ENCODE measurements at places on chromosomes 7 and 10.

- no peak for DNase-seq
Observed at GRCh38 chr7:137025469-137026175, 157.2 kb downstream of the CHRM2 start.

DNA sequence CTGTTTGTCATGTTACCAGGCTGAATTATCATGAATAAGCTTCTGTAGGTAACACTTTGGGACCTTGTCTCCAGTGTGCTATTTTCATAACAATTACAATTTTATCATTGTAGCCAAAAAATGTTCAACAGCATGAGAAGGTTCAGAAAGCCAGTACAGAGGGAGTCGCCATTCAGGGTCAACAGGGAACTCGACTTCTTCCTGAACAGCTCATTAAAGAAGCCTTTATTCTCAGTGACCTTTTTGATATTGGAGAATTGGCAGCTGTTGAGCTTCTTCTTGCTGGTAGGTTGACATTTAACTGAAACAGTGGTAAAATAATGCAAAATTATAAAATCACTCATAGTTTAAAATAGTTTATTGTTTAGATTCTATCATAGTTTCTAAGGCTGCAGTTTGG is 15.8 kb downstream of the NUP205 start:
- DNase-seq: no peak

DNA sequence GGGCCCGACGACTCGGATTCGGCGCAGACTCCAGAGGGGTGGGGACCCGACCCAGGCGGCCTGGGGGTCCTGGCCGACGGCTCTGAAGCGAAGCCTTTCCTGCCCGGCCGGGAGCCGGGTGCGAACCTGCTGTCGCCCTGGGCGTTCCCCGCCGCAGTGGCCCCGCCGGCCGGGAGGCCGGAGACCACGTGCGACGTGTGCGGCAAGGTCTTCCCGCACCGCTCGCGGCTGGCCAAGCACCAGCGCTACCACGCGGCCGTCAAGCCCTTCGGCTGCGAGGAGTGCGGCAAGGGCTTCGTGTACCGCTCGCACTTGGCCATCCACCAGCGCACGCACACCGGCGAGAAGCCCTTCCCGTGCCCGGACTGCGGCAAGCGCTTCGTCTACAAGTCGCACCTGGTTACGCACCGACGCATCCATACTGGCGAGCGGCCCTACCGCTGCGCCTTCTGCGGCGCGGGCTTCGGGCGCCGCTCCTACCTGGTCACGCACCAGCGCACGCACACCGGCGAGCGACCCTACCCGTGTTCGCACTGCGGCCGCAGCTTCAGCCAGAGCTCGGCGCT is 15.4 kb downstream of the ZNF316 start:
- no peak for DNase-seq

DNA sequence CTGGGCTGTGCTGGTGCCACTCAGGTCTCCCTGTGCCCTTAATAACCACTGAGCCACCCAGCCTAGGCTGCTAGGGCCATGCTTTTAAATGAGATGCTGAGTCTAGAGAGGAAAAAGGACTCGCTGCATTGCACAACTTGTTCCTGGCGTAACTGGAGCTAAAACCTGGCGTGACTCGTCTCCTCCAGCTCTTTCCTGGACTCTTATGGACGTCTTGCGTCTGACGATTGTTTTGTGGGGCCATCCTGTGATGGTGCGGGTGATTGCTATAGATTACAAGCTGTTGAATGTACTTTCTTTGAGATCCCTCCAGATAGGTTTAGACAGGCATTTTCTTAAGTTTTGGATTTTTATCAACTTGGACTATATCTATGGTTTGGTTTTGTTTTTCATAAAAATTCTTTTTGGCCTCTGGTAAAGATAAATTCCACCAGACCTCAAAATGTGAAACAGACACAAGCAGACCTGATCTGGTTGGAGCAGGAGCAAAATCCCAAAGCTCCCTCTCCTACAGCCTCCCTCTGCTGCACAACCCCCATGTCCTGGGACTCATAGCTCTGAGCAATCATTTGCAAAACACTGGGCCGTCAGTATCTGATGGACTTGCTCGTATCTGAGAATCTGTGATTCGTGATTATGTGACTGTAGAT is 230.3 kb downstream of the ARHGAP12 start:
- DNase-seq: no peak

GRCh38 chr7:133958822-133959221 is 168.3 kb upstream of the LRGUK start:
- DNase-seq: no peak

- no peak for DNase-seq
Observed at GRCh38 chr7:157457355-157458253, 120.8 kb downstream of the DNAJB6 start.

DNA sequence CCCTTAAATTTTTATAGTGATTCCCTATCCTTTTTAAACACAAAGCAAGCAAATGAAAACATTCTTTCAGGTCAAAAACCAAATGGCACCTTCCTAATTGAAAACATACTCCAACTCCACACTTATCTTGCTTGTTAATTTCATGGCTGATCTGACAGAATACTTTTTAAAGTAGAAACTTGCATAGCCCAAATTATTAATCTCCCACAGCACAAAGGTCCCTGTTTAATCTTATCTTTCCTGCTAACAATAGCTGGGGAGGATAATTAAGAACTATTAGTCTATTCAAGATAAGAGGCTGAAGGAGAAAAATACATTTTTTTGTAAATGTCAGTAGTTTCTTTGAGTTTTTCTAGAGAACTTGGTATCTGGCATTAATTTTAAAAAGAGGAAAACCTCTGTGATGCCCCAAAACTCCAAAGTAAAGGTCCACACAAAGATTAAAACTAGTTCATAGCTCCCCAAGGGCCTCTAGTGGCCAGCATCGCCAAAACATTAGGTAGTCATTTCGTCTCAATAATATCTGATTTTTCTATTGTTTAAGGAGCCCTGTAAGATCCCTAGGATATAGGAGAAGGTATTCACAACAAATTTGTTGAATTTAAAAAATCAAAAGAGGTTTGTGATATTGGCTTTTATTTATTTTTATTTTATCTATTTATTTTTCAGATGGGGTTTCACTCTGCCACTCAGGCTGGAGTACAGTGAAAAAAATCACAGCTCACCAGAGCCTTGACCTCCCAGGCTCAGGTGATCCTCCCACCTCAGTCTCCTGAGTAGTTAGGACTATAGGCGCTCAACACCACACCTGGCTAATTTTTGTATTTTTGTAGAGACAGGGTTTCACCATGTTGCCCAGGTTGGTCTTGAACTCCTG is 14.7 kb downstream of the CDNF start:
- DNase-seq: no peak

DNA sequence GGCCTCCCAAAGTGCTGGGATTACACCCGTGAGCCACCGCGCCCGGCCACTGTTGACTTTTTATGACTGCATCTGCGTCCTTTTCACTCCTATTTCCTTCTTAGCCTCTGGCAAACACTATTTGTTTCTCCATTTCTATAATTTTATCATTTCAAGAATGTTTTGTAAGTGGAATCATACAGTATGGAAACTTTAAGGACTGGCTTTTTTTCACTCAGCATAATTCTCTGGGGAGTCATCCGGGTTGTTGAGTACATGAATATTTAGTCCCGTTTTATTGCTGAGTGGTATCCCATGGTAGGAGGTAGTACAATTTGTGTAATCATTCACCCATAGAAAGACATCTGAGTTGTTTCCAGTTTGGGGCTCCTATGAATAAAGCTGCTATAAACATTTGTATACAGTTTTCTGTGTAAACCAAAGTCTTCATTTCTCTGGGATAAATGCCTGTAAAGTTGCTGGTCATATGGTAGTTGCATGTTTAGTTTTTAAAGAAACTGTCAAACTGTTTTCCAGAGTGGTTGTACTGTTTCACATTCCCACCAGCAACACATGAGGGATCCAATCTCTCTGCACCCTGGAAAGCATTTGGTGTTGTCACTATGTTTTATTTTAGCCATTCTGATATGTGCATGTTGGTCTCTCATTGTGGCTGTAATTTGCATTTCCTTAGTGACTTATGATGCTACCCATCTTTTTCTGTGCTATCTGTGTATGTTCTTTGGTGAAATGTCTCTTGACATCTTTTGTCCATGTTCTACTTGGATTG is 139.6 kb upstream of the EEPD1 start:
- DNase-seq: no peak

- no peak for DNase-seq
Observed at GRCh38 chr10:21272643-21273399, 252.7 kb downstream of the SKIDA1 start.

GRCh38 chr7:27156916-27157701 is 634 bp upstream of the HOXA7 start:
- DNase-seq: peak; percentile 42

DNA sequence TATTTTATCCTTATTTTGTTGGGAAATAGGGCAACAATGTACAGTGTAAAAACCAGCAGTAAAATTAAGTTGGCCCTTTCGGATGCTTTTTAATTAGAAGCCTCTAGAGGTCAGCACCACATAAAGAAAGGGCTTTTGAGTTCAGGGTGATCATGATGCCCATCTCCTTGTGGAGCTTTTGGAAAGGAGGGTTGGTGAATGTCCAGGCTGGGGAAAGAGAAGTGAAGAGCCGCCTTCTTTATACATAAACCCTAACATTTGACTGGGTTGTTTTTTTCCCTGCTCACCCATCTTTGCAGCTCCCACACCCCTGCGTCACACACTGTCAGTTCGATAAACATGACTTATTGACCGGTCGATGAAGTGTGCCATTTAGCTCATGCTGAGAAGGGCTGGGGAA is 29.8 kb downstream of the MTURN start:
- no peak for DNase-seq

DNA sequence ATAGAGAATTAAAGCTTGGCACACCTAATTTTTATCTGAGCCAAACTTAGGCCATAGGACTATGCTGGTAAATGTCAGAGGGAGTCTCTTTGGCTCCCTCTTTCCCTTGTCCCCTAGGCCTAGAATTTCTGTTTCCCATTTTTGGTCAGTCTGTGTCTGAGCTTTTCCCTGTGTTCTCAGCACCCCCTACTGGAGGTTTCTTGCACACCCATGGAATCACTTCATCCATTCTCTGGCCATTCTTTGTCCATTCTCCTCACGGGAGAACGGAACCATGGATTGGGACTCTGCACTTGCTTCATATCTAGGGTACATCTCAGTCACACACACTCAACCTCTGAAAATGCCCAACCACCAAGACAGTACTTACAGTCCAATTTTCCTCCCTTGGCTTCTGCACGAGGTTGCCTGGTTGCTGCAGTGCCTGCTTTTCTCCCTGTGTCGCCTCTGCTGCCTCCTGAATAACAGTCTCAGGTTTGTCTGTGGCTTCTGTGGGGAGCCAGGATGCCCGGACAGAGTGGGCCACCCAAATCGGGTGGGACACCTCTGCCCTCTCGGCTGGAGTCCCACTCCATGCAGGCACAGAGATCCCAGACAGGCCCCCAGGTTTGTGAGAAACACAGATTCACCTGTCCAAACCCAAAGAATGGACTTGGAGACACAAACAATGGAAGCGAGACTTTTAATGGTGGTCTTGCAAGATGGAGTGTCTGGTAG is 35.1 kb upstream of the DNAH11 start:
- no peak for DNase-seq

DNA sequence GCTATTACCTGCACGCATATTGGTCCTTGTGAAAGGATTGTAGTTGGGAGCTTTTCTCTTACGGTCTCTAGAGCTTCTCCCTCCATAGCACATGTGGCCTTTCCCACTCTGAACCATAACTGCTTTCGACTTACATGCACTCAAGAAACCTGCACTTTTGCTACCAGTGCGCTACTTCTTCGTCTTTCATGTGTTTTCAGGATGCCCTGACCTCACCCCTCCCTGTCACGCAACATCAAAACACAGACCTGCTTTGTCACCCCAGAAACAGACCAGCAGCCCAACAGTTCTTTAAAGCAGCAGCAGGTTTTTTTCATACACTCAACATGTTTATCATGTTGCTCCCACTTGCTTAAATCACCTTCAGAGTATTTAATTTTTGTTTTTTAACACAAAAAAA is 243.5 kb upstream of the TCF7L2 start:
- no peak for DNase-seq

GRCh38 chr7:159139639-159140038 is 5.0 kb downstream of the VIPR2 start:
- DNase-seq: no peak

DNA sequence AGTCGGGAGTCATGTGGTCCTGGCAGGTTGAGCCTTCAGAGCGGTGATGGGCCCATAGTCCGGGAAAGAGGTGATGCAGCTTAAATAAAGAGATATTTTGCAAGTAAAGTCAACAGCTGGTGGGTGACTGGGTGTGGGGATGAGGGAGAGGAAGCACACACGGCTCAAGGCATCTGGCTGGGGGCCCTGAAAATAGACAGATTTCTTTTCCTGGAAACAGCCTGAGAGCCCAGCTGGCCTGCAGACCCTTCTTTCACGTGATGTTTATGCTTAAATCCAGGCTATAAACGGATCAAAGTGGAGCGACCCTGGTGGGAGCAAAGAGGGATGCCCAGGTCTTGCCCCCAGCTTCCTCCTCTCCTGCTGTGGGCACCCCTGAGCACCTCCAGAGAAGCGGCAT is 149.1 kb downstream of the TEX36 start:
- no peak for DNase-seq

DNA sequence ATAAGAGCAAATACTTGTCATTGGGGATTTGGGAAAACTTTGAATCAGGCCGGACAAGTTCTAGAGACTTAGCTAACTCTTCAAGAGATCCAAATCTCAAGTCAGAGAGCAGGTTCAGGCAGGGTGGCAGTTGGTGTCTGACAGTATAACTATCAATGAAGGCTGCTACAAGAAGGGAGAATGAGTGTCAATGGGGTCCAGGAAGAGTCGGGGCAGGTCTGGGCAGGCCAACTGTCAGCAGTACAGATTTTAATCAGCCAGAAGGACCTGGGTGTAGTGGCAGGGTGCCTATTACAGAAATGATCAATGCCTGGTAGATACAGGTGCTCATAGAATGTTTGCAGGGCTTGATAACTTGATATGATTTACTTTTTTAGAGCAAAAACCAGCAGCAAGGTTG is 751.1 kb downstream of the GRM8 start:
- DNase-seq: no peak

- no peak for DNase-seq
Observed at GRCh38 chr10:88392222-88392621, 190.9 kb downstream of the RNLS start.

DNA sequence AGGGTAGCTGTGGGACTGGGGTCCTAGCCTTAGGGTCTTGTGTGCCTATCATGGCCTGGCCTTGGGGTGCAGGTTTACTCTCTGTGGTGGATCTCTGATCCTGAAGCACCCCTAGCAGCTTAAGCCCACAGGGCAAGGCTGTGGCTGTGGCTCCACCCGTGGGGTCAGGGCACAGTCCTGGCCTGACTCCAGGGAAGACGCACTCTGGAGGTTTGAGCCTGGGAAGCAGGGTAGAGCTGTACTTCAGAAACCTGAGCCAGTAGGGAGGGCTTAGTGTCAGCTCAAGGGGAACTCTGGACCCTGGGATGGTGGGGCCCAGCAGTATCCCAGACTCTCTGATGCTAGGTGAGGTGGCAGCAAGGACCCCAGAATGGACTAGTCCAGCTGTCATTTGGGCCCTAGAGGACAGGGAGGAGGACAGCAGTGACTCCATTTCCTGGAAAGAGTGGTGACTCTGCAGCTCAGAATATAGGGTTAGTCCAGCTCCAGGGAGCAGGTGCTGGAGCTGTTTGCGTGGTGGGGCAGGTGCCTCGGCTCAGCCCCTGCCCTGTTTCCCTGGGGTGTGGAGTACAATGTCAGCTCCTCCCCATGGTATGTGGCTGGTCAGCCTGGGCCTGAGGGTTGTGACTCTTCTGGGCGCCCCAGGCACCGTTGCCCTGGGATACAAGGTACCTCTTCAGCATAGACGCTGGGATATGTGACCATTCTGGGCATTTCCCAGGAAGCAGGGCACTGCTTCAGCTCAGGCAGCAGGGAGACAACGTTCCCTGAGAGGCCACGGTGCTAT is 15.8 kb downstream of the GTPBP4 start:
- no peak for DNase-seq

All from activated naive CD4-positive, alpha-beta T cell treated with anti-CD3 and anti-CD28 coated beads, Interleukin-2, amount 50 U/mL, for 72 hours (primary cell).